ENCODE measurements at places on chromosomes 6 and 20. TPM values are rescaled to one million over a fixed set of nuclear protein-coding genes. Genes with fewer than 3 reads are reported as not detected.

- DNase-seq: no peak
Measured at GRCh38 chr20:2507875-2508630, 662 bp downstream of the ZNF343 start.

DNA sequence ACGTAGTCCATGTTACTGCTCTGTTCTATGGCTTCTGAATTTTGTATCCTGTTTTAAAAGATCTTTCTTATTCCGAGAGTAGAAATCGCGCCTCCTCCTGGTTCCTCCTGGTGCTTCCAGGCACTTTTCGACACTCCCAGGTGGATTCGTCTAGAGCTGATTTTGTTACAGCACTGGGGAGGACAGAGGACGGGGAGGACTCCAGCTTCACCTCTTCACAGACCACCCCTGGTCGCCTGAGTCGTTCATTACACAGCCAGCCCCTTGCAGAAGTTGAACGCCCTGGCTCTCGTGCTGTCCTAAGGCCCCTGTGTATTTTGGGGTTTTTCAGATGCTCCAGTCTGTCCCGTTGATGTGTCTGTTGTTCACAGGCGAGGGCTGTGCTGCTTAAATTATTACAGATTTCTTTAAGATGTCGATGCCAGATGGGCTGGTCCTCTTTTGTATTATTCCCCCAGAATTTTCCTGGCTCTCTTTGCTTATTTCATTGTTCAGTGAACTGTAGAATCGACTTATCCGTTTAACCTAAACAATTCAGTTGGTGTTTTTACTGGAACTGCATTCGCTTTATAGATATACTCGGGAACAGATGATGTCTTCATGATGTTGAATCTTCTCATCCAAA is 30.5 kb downstream of the COL20A1 start:
- DNase-seq: no peak

- no peak for DNase-seq
Measured at GRCh38 chr20:59765599-59766177, 161.3 kb downstream of the PHACTR3 start.

- DNase-seq: no peak
Measured at GRCh38 chr6:158879180-158879579, 60.0 kb upstream of the EZR start.

GRCh38 chr20:17835240-17835933 is 133.2 kb downstream of the SNX5 start:
- DNase-seq: peak; percentile 35

Gene SLC2A4RG
- 6.6 TPM for total RNA-seq

Gene PNLDC1
- not detected for total RNA-seq

DNA sequence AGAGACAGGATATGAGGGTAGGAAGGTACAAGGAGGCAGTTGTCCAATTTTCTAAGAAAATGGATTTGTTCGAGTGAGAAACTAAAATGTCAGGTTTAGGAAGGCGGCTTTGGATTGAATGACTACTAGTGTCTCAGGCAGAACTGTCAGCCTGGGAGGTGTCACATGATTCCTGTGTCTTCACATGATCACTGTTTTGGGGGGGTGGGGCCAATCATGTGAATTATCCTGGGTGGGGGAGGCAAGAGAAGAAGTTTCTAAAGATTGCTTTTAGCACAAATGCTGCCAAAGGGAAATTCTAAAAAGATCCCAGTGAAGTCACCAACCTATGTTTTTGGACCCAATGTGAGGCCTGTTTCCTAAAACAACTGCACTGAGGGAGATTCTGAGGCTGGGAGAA is 2.3 kb downstream of the SIRPA start:
- DNase-seq: peak; percentile 62

Gene APMAP
- 49.2 TPM for total RNA-seq

GRCh38 chr6:129130959-129131681 is 248.2 kb downstream of the LAMA2 start:
- no peak for DNase-seq

Gene BCAS4
- 3.4 TPM for total RNA-seq

DNA sequence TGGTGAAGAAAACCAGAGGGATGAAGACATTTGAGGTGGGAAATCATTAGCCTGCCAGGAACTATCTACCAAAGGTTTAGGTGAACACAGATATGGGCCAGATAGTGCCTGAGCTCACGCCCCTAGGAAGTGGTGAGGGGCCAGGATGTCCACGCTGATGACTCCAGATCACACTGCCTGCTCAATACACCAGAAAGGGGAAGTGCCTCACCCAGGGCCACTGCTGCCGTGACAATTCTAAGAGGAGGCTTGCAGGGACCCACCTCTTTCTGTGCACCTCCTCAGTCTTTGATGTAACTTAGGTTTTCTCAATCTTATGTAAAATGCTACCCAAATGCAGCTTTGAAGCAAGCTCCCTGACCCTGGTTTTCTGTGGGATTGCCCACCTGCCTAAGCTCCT is 5.4 kb upstream of the RAB44 start:
- no peak for DNase-seq

Gene CGAS
- 3.9 TPM for total RNA-seq

GRCh38 chr6:13952101-13952500 is 27.3 kb downstream of the RNF182 start:
- no peak for DNase-seq

Gene BPIFB1
- total RNA-seq: 0.45 TPM

DNA sequence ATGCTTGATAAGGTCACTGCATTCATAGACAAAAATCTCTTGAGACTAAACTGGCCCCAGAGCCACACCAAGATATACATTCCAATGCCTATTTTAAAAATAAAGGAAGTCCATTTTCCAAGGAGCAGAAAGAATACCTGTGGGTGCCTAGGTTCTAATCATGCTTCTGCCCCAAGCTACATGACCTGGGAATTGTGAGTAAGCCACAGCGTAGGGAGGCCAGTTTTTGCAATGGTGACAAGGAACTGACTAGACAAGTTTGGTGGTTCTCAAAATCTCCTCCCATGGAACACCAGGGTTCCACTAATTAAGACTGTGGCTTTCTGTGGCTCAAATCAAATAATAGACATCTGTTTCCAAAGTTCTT is 83.3 kb downstream of the GMDS start:
- no peak for DNase-seq

GRCh38 chr20:2890742-2891141 is 17.5 kb downstream of the PTPRA start:
- DNase-seq: no peak

Gene STMN3
- total RNA-seq: 66.7 TPM
